NCI-H146 (cell line): ENCODE measurements at places on chromosomes 13 and 19.

- no peak for DNase-seq
Observed at GRCh38 chr13:77406644-77407440, 79.9 kb upstream of the MYCBP2 start.

- no peak for DNase-seq
Observed at GRCh38 chr13:69458013-69458412, 649.6 kb upstream of the ATXN8OS start.

- peak; percentile 86 for DNase-seq
Observed at GRCh38 chr13:60226507-60226906, 62.8 kb upstream of the DIAPH3 start.

GRCh38 chr13:112893207-112893569 is 75.8 kb upstream of the MCF2L start:
- no peak for DNase-seq

- DNase-seq = no peak
Observed at GRCh38 chr13:107348471-107348870, 780.5 kb upstream of the ARGLU1 start.

DNA sequence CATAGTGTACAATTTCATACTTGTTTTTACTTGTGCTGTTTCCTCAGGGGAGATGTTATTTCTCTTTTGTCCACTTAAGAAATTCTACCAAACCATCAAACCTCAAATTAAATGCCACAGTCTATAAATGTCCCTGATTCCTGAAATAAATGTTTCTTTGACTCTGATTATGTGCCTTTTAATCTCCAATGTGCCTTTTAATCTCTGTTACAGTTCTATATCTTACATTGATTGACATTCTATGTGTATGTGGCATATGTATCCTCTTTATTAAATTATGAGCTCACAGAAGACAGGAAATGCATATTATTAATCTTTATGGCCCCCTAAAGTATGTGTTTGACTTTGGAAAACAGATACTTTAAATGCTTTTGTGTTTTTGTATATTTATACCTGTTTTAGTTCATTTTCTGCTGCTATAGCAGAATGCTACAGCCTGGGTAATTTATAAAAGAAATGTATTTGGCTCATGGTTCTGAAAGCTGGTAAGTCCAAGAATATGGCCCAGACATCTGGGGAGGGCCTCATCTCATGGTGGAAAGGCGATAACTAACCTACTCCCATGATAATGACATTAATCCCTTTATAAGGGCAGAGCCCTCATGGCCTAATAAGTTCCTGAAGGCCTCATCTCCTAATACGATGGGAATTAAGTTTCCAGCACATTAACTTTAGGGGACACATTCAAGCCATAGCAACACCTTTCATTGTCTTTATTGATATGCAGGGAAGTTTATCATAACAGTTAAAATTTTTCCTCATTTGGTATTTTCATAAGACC is 403.9 kb downstream of the LIG4 start:
- DNase-seq = no peak

GRCh38 chr19:14432791-14433553 is at the start of gene PKN1:
Gene PKN1 (plus strand): TSS chr19:14433306. CDS start chr19:14433522, 216 bp downstream.
- peak; percentile 93 for DNase-seq

GRCh38 chr19:29171525-29171924 is 41.4 kb downstream of the UQCRFS1 start:
- no peak for DNase-seq

DNA sequence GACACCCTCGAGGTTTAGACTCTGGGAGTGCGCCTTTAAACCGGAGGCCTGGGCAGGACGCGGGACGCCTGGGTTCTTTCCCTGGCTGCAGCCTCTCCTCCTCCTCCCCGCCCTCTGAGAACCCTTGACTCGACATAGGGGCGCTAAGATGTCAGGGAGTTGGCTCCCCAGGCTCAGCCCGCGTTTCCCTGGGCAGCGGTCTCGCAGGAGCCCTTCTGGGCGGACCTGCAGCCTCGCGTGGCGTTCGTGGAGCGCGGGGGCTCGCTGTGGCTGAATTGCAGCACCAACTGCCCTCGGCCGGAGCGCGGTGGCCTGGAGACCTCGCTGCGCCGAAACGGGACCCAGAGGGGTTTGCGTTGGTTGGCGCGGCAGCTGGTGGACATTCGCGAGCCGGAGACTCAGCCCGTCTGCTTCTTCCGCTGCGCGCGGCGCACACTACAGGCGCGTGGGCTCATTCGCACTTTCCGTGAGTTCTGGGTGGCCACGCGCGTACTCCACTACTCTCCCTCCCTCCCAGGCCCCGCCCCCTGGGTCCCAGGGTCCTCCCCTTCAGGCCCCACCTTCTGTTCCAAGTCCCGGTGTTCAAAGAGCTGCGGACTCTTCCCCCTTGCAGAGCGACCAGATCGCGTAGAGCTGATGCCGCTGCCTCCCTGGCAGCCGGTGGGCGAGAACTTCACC is 1.3 kb downstream of the ICAM5 start:
- DNase-seq = peak; percentile 58
